ENCODE measurements at places on chromosomes 1 and 21.

GRCh38 chr1:97192872-97193572 lies 471.4 kb downstream of the PTBP2 start:
- no peak for DNase-seq

DNA sequence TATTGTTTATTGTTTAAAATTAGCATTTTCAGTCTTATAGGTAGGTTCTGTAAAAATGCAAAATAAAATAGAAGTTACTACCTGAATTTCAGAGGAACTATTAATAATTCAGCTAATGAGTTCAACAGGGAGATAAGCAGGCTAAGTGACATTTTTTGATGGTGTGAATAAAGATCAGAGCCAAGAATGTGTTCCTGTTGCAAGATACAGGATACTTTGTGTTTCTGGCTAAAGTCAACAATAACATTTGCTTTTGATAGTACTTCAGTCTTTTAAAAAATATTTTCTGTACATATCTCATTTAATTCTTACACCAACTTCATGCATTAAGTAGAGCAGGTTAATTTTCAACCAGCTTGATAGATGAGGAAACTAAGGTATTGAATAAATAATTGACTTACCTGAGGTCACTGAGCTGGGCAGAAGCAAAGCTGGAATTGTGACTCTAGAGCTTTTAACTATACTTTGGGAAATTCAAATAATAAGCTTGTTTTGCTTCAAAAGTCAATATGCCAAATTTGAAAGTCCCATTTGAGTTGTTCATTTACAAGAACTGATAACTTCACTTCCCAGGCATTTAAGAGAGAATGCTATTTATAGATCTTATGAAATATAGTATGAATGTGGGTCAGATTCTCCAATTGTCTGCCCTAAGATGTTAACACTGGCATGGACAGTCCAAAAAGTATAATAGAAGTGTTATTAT lies 6.0 kb downstream of the GORAB start:
- no peak for DNase-seq

DNA sequence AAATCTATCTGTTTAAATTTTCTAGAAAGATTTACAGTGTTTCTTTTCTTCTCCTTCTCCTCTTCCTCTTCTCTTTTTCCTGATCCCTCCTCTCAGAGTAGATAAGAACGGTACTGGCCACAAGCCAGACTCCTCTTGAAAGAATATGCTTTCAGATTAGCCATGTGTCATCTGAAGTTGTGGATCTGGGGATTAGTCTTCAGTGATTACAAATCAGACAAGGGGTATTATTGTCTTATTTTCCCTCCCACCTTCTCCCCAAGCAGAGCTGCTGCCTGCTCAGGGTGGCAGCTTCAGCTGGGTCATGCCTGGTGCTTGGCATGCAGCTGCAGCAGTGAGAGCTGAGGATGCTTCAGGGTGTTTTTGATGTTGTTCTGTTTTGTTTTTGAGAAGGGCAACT lies 42.7 kb downstream of the SGIP1 start:
- DNase-seq = no peak

DNA sequence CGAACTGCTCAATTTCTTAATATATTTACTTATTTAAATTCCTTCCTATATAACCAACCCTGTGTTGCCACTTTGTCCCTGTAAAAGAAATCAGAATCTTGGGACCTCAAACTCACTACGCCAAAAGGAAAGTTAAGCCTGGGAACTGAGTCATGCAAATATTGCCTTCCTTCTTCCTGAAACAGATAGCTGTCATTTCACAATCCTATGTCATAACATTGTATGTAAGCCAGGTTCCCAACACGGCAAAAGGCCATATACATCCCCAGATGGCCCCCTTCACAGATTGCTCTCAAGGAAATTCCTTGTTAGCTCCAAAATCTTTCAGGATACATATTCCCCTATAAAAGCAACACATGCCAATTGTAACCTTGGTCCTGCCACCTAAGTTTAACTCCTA lies 39.7 kb downstream of the C21orf91 start:
- DNase-seq = no peak

All from stimulated activated CD8-positive, alpha-beta memory T cell treated with anti-CD3 and anti-CD28 coated beads, Interleukin-4, amount 100 ng/mL, for 4 hours (primary cell).